ENCODE measurements at places on chromosomes 11 and 22. TPM values are rescaled to one million over a fixed set of nuclear protein-coding genes. Genes with fewer than 3 reads are reported as not detected.

The TRIM44 gene
- 40.9 TPM for total RNA-seq

The PACSIN3 gene
- 16.8 TPM for total RNA-seq

The OR8G1 gene
- total RNA-seq, result not detected

The CAVIN3 gene
- total RNA-seq, result 424 TPM

The WBP2NL gene
- 0.97 TPM for total RNA-seq

The BCO2 gene
- 1.3 TPM for total RNA-seq

The MMP8 gene
- not detected for total RNA-seq

The OTOG gene
- total RNA-seq, result not detected

The PHF21B gene
- not detected for total RNA-seq

The HEPN1 gene
- 0.18 TPM for total RNA-seq

The POU2AF3 gene
- not detected for total RNA-seq

The TMEM191C gene
- total RNA-seq, result 1.2 TPM

The LMF2 gene
- total RNA-seq, result 93.8 TPM

The BRSK2 gene
- total RNA-seq, result 0.93 TPM

The CD3E gene
- total RNA-seq, result not detected

The NRIP3 gene
- 8.4 TPM for total RNA-seq

The SEPTIN5 gene
- total RNA-seq, result 7.7 TPM

The TMEM179B gene
- total RNA-seq, result 65.4 TPM

The CSNK2A3 gene
- total RNA-seq, result 2.0 TPM

The ELMOD1 gene
- total RNA-seq, result not detected
